ENCODE measurements at places on chromosomes 16 and 17.

- DNase-seq, result no peak
Measured at GRCh38 chr16:29825145-29826044, 5.1 kb downstream of the MVP start.

- no peak for DNase-seq
Measured at GRCh38 chr17:39205112-39205526, 5.0 kb downstream of the RPL19 start.

- DNase-seq, result no peak
Measured at GRCh38 chr17:69815406-69815805, 259.6 kb upstream of the KCNJ16 start.

DNA sequence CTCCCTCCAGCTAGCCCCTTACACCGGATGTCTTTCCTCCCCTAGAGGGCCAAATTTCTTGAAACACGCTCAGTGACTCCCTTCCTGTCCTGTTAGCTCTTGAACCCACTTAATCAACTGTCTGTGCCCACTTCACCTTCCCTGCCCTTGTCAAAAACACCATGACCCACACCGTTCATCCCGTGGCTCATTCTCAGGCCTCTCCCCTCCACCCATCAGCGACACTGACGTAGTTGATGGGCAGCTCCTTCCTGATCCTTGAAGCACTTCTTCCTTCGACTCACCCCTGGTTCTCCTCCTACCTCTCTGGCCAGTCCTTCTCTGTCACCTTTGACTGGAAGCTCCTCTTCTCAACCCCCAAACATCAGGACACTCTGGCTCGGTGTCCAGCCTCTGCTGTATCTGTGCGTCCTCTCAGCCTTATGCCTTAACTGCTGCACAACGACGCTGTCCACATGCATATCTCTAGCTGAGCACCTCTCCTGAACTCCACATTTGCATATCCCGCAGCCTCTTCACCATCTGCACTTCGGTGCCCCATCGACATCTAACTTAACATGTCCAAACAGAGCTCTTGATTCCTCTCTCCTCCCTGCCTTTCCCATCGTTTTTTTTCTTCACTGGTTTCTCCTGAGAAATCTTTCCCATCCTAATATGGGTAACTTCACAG, 39.3 kb upstream of the CCDC182 start:
- no peak for DNase-seq

DNA sequence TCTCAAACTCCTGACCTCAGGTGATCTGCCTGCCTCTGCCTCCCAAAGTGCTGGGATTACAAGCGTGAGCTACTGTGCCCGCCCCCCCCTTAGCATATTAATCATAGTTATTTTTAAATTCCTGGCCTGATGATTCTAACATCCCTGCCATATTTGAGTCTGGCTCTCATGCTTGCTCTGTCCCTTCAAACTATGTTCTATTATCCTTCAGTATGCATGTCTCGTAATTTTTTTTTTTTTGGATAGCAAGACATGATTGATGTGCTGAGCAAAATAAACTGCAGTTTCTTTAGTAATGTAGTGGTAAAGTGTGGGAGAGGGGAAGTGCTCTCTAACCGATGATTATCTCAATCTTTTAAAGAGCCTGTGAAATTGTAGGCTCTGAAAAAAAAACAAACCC, 34.3 kb upstream of the TMEM92 start:
- no peak for DNase-seq

DNA sequence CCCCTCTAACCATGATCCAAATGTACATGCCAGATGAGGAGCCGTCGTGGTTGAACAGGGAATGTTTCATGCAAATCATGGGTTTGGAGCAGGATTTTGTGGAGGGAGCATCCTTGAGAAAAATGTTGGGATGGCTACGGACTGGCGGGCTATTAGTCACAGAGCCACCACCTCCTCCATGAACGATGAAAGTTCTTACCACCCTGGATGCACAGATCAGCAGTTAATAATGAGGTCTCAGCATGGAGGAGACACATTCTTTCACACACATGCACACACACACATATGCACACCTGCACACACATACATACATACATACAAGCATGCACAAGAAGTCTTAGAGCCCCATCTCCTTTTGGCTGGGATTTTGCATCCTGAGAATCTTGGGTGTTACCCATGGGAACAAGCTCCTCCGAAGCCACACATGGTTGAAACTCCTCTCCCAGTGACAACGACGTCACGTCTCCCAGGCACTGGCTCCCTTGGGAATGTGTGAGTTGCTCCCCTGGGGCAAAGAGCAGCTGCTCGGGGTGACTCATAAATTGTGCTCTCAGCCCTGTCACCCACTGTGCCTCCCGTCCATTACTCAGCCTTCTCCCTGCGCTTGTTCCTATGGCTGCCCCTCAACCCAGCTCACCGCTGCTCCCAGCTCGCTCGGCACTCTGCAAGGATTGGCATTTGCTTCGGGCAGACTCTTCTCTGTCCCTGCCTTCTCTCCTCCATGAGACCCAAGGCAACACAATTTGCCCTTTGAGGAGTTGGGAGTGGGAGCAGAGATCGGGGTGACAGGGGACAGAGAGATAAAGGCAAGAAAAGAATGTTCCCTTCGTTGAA, 344.6 kb downstream of the SOX9 start:
- DNase-seq, result no peak

GRCh38 chr16:3149193-3149530, 14.3 kb downstream of the ZNF213 start:
- no peak for DNase-seq

DNA sequence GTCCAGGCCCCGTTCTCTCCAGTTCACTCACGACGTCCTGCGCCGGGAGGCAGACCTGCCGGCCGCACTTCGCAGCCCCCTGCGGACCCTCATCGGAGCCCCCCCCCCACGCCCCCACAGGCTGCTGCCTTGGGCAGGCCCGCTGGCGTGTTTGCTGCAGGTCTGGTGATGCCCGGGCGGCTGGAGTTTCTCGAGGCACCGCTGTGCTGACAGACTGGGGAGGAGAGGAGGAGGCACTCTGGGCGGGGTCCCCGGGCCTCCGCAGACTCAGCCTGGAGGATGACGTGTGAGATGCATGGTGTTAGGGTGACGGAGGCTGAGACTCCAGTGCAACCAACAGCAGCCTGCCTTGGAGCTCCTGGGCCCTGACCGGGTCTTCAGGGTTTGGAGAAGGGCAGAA, 24.1 kb downstream of the BAIAP2 start:
- DNase-seq, result no peak

GRCh38 chr17:69669441-69670178, 255.1 kb downstream of the MAP2K6 start:
- DNase-seq, result no peak

DNA sequence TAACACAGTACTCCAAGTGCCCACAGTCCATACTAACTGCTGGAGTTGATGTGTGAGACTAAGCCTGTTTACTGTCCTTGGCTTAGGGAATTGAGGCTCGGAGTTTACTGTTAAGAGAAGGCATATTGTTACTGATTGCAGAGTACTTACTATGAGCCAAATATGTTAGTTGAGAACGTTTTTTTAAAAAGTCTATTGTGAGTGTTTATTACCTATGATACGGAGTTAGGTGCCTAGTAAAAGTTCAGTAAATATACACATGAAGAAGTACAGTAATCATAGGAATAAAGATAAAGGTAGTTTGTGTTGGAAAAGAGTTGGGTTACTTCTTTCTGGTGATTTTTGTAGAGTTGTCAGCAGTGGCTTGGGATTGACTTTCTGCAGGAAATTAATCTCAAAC, 25.4 kb downstream of the ZNRF1 start:
- no peak for DNase-seq

GRCh38 chr17:72606656-72607055, 485.8 kb downstream of the SLC39A11 start:
- DNase-seq, result no peak

DNA sequence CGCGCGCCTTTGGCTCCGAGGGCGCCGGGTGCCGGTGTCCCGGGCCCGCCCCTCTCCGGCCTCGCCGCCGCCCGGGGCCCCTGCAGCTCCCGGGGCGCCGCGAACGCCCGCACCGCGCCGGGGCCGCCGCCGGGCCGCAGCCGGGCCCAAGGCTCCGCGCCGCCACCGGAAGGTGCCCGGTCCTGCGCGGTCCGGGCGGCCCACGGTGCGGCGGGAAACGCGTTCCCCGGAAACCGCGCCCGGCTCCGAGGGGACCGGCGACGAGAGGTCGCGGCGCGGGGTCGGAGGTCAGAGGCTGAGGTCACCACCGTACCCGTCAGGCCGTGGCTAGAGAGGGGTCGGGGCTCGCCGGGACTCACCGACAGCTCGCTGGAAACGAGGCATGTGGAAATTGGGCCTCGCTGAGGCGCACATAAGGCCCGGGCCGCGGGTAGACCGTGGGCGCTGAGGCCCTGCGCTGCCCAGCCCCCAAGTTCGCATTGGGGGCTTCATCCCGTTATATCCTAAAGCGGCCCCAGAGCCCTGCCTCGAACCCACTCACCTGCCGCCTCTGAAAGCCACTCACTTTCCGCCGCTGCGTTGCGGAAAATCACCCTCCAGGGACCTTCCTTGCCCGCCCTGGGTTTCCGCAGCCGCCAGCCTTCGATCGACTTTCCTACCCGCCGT, at the start of gene DUS1L:
Gene DUS1L (minus strand): TSS at position 167 of the 666 bp plus-strand sequence. CDS start 745 bp downstream, outside the sequence.
- DNase-seq, result peak; percentile 60

- DNase-seq, result no peak
Measured at GRCh38 chr17:79573196-79573896, 37.5 kb downstream of the RBFOX3 start.

GRCh38 chr17:81291662-81292061, 3.4 kb downstream of the SLC38A10 start:
- peak; percentile 76 for DNase-seq

- no peak for DNase-seq
Measured at GRCh38 chr16:28990375-28991040, 5.7 kb downstream of the LAT start.

GRCh38 chr17:35498448-35499178, 38.9 kb downstream of the SLFN12L start:
- DNase-seq, result no peak

DNA sequence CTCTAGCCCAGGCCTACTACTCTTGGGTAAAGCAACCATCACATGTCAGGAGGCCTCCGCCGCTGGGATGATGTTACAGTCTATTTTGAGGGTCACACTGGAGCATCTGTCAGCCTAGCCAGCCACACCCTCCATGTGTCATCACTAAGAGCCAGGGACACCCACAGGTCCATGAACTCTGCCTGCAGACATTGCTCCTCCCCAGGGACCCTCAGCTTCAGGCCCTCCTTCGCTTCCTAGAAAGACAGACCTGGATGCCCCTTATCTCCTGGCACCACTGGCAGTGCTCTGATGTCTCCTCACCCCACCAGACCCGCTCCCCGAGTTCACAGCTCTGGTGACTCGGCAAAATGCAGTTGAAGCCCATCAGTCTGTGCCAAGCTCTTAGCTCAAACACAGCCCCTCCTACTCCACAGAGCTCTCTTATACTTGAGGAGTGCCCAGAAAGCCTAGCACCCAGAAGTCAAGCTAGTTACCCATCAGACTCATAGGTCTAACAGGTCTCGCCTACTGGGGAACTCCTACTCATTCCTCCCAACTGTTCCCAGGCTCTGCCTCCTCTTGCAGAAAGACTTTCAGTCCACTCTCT, 5.9 kb downstream of the RANBP10 start:
- DNase-seq, result no peak

DNA sequence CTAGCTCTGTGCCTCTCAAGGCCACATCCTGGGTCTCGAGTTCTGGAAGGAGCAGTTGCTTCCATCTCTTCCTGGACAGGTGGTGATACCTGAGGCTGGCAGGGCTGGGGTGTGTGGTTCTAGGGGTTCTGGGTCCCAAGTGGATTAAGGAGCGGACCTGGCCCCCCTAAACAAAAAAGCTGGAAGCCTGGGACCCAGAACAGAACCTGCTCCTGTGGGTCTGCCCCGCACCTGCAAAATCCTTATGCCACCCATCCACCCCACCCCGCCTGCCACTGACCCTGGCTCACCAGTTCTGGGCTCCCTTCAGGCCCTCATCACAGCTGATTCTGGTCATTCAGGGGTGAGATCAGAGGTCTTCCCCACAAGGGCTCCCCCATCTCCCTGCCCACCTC, 44.8 kb downstream of the ADCY7 start:
- DNase-seq, result no peak

GRCh38 chr16:12253731-12254130, 277.2 kb downstream of the SNX29 start:
- no peak for DNase-seq

GRCh38 chr17:38892083-38892482, 22.2 kb downstream of the LASP1 start:
- no peak for DNase-seq

- DNase-seq, result peak; percentile 59
Measured at GRCh38 chr17:164303-165235, 16.9 kb downstream of the DOC2B start.

GRCh38 chr17:38469875-38470274, 41.6 kb downstream of the ARHGAP23 start:
- no peak for DNase-seq

- DNase-seq, result no peak
Measured at GRCh38 chr17:60102632-60103096, 23.9 kb upstream of the HEATR6 start.

DNA sequence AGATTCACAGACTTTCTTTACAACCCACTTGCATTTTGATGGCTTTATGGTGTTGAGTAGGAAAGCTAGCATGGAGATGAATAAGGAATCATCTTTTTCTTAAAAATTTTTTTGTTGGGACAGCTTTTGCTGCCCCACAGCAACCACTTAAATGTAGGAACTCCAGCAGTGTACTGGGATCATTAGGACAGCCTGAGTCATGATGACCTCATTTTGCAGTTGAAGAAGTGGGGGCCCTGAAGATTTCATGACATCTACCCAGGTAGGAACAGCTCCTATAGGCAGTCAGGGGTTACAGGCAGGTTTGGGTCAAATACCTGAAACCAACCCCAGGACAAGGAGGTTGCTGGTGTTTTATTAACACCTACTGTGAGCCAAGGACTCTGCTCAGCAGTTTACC, 2.1 kb downstream of the METTL22 start:
- DNase-seq, result no peak

DNA sequence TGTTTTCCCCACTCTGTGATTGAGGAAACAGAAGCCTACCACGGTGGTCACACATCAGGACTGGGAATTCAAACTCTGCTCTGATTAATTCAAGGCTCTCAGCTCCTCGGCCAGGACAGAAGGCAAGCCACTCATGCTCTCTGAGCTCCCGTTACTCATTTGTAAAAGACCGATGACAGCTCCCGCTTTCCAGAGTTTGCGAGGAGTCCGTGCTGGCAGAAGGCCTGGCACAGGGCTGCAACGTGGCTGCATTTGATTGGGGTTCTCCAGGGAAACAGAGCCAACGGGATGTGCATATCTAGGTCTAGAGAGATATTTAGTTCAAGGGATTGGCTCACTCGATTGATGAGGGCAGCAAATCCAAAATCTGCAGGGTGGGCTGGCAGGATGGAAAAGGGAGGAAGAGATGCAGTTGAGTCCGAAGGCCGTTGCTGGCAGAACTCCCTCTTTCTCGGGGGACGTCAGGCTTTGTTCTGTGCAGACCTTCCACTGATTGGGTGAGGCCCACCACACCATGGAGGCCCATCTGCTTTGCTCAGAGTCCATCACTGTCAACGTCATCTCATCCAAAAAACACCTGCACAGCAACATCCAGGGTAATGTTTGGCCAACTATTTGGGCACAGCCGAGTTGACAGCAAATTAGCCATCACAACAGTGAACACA, 215.5 kb upstream of the RPL38 start:
- no peak for DNase-seq

GRCh38 chr16:9526791-9527190, 435.3 kb downstream of the HAPSTR1 start:
- DNase-seq, result peak; percentile 18

GRCh38 chr17:1746975-1747543, 4.4 kb downstream of the SERPINF2 start:
- DNase-seq, result no peak

- no peak for DNase-seq
Measured at GRCh38 chr16:87457061-87457611, 35.7 kb downstream of the ZCCHC14 start.

- no peak for DNase-seq
Measured at GRCh38 chr16:29784157-29784556, 6.1 kb downstream of the ZG16 start.

GRCh38 chr17:80029258-80029974, 6.3 kb downstream of the TBC1D16 start:
- no peak for DNase-seq

Data from WTC11 (cell line).